ENCODE measurements at places on chromosomes 7 and 10.

DNA sequence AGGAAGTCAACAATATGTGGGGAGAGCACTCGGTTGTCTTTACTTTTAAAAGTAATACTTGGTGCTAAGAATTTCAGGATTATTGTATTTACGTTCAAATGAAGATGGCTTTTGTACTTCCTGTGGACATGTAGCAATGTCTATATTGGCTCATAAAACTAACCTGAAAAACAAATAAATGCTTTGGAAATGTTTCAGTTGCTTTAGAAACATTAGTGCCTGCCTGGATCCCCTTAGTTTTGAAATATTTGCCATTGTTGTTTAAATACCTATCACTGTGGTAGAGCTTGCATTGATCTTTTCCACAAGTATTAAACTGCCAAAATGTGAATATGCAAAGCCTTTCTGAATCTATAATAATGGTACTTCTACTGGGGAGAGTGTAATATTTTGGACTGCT lies 32.7 kb downstream of the SIRT1 start:
- no peak for DNase-seq

DNA sequence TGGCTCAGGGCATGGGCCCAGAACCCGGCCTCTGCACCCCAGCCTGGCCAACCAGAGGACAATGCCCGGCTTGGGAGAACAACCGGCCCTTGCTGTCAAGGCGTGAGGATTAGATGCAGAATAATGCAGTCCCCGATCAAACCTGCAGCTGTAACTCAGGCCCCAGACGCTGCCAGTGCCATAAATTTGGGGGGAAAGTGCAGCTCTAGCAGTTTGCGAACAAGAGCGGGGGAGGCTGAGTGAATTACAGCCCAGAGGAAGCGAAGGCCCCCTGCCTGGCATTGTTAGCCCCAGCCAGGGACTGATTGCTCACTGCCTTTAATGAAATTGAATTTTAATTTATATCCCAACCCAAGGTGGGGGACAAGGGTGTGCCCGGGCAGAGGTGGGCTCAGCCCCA lies 38.0 kb upstream of the GNA12 start:
- no peak for DNase-seq

DNA sequence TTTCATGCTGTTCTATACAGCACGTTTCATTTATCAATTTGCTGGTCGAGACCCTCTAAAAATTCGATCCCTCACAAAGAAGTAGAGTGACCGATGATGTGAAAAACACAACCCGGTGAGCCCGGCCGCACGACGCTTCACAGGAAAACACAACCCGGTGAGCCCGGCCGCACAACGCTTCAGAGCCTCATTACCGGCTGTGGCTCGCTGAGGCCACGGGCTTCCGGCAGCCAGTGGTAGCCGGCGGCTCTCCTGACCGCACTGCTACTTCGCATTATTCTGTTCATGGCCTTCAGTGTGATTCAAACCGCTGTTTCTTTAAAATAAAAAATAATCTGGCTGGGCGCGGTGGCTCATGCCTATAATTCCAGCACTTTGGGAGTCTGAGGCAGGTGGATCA lies 42.3 kb upstream of the RBM33 start:
- no peak for DNase-seq

DNA sequence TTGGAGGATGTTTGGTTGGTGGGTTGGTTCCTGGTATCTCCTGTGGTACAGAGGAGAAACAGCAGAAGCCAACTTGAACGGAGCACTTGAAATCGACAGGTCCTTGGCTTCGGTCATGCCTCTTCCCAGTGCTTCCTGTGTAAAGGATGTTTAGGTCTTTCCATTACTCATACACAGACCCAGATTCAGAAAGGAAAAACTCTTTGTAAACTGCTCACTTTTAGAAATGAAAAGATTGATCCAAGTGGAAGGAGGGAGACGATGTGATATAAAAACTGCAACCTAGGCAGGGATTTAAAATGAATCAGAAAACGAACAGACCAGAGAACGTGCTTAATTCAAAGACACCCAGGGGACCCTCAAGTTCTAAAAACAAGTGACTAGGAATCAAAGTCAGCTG lies 338.4 kb downstream of the GALNT17 start:
- no peak for DNase-seq

GRCh38 chr10:31594347-31594873 lies 275.4 kb downstream of the ZEB1 start:
- no peak for DNase-seq

- DNase-seq: no peak
These were observed 121.4 kb downstream of the MAGI2 start for GRCh38 chr7:79332091-79332490.

DNA sequence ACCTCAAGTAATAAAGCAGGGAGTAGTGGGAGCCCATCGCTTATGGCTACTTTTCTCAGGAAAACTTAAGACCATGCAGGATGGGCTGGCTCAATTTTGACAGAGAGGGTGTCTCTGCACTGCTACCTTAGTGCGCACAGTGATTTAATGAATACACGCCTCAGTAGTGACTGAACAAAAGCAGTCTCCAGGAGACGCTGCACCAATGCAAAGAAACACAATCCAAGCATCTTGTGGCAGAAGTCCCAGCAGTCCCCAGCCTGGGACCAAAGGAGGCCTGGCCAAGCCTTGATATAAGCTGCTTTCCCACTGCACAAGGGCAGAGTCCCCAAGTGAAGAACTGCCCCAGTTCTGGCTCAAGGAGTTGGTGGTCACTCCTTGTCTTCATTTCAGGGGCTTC lies 368.9 kb downstream of the KCNMA1 start:
- no peak for DNase-seq

GRCh38 chr10:58579011-58579655 lies 66.5 kb downstream of the BICC1 start:
- DNase-seq: peak; percentile 2

GRCh38 chr10:125967533-125967932 lies 71.2 kb downstream of the FANK1 start:
- no peak for DNase-seq

- DNase-seq: no peak
These were observed 250.4 kb upstream of the FZD8 start for GRCh38 chr10:35892526-35892925.

- no peak for DNase-seq
These were observed 61.5 kb downstream of the GRB10 start for GRCh38 chr7:50721160-50721559.

- no peak for DNase-seq
These were observed 62.3 kb downstream of the LAMB4 start for GRCh38 chr7:108067844-108068243.

GRCh38 chr10:97635577-97635976 lies 2.3 kb upstream of the MORN4 start:
- DNase-seq: no peak

GRCh38 chr7:137539111-137539715 lies 195.7 kb upstream of the PTN start:
- DNase-seq: peak; percentile 62

DNA sequence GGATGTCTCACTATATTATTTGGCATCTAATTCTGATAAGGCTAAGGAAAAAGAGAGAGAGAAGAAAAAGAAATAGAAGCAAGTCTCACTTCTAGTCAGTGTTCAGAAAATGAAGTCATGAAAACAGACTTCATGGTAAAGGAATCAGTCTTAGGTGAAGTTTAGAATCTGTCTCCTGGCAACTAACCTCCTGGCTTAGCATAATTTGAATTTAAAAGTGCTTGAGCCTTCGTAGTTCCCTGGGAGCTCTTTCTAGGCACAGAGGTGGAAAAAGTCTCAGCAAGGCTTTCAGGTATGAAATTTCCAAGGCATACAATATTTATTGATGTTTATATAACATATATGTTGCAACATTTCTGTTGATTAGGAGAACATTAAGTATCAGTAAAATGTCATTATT lies 10.4 kb downstream of the CHRM2 start:
- DNase-seq: no peak

DNA sequence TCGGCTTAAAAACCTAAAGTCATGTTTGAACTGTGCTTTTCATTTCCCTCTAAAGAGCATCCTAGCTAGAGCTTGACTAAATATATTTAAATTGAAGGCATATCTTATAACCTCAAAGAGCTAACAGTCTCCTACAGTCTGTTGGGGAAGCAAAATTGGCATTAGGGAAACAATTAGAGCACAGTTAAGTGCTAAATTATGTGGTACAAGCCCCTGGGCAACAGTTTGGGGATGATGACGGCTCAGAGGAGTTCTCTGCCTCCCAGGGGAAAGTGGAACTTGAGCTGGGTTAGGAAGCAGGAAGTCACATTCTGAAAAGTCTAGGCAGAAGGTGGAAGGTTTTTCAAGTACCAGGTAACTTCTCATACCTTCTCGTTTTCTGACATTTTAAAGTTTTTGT lies 18.6 kb upstream of the GOT1 start:
- no peak for DNase-seq

- no peak for DNase-seq
These were observed 56.7 kb downstream of the ZMYND11 start for GRCh38 chr10:191703-192518.

- no peak for DNase-seq
These were observed 284.3 kb upstream of the NEBL start for GRCh38 chr10:21181451-21181850.

GRCh38 chr10:132571650-132572544 lies 34.3 kb downstream of the INPP5A start:
- peak; percentile 81 for DNase-seq

- DNase-seq: no peak
These were observed 39.6 kb upstream of the SHH start for GRCh38 chr7:155851892-155852291.

DNA sequence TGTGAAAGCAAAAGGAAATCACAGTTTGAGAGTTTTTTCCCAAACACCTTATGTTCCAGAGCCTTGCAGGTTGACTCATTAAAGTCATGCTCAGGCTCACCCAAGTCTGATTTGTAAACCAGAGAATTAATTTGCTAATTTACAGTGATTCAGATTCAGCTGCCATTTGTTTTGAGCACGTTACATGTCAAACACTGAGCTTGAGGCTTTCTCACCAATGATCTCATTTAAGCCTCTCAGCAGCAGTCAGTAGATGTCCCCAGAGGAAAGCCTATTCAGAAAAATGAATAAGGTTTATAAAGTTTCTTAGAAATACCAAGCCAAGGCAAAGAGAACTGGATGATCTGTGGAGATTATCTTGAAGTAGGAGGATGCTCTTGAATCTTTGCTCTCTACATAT lies 420.4 kb downstream of the HTR7 start:
- DNase-seq: no peak

DNA sequence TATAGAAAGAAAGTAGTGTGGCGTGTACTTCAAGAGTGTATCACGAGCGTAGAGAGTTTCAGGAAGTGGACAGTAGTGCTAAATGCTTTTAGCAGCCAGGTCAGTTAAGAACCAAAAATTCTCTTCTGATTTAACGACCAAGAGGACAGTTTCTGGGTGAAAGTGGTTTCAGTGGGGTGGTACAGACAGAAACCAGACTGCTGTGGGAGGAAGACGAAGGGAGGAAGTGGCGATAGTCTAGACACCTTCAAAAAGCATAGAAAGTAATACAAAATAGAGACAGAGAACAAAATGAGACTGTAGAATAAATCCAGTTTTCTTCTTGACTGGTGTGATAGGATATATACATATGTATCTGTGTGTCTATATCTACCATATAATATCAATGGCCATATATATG lies 93.5 kb downstream of the MBL2 start:
- DNase-seq: peak; percentile 57

- peak; percentile 47 for DNase-seq
These were observed 12.1 kb upstream of the TRUB1 start for GRCh38 chr10:114925587-114926586.

DNA sequence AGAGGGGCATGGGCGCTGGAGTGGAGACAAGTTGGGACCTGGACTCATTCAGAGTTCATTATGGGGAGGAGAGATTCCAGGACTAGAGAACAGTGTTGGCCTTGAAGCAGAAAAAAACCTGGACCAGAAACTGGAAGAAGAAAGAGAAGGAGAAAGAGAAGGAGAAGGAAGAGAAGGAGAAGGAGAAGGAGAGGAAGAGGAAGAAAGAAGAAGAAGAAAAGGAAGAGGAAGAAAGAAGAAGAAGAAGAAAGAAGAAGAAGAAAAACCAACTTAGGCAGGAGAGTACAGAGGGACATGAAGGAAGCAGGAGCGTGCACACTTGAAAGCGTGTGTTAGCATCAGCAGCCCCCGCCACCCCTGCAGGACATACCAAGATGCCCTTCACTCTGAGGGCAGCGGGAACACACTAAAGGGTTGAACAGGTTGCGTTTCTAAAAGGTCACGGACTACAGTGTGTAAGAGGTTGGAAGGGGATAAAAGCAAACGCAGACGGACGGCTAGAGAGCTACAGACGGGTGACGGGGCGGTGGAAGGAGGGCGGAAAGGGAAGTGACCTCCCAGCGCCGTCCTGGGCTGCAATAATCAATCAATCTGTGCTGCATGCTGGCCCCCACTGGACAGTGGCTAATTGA lies 95.3 kb downstream of the SEC61G start:
- DNase-seq: no peak

DNA sequence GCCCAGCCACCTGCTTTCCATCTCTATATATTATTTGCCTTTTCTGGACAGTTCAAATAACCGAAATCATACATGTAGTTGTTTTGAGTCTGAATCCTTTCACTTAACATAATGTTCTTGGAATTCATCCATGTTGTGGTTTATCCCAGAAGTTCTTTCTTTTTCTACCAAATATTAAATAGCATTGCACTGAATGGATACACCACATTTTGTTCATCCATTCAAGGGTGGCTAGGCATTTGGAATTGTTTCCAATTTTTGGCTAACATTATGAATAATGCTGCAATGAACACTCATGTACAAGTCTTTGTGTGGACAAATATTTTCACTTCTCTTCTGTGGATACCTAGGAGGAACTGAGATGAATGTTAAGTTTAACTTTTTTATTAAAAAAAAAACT lies 18.0 kb downstream of the DNAJC1 start:
- peak; percentile 43 for DNase-seq

DNA sequence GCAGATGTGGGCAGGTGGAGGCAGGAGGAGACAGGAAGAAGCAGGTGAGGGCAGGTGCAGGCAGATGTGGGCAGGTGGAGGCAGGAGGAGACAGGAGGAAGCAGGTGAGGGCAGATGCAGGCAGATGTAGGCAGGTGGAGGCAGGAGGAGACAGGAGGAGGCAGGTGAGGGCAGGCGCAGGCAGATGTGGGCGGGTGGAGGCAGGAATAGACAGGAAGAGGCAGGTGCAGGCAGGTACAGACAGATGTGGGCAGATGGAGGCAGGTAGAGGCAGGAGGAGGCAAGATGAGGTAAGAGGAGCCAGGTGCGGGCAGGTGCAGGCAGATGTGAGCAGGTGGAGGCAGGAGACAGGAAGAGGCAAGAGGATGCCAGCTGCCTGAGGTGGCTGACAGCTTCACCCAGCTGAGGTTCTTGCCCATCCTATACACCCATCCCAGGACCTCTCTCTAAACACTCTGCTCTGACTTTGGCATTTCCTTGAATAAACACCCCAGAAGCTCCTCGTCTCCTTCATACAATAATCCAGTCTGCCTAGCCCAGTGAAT lies 33.0 kb downstream of the PTPRE start:
- DNase-seq: no peak

GRCh38 chr7:138879356-138879755 lies 81.4 kb upstream of the ATP6V0A4 start:
- DNase-seq: no peak

- DNase-seq: no peak
These were observed 79.6 kb upstream of the KAT6B start for GRCh38 chr10:74746813-74747212.

GRCh38 chr10:130300608-130301020 lies 164.4 kb downstream of the GLRX3 start:
- DNase-seq: no peak

- no peak for DNase-seq
These were observed 52.4 kb downstream of the CFAP70 start for GRCh38 chr10:73306171-73306708.

Data from MV-4-11 (cell line).